ENCODE measurements at places on chromosomes 16 and 17.
A peak's percentile ranks its signal among the peaks of the same experiment; 100 is the strongest.

GRCh38 chr17:44362949-44363612 lies 572 bp downstream of the FAM171A2 start:
- H3K4me1 ChIP-seq = no peaks in the 10 kb centered on the region
- DNase-seq = peak; percentile 75
- no peak overlapping the region for H3K27ac ChIP-seq
- H3K27me3 ChIP-seq = peaks cover 50% of the 10 kb centered on the region

DNA sequence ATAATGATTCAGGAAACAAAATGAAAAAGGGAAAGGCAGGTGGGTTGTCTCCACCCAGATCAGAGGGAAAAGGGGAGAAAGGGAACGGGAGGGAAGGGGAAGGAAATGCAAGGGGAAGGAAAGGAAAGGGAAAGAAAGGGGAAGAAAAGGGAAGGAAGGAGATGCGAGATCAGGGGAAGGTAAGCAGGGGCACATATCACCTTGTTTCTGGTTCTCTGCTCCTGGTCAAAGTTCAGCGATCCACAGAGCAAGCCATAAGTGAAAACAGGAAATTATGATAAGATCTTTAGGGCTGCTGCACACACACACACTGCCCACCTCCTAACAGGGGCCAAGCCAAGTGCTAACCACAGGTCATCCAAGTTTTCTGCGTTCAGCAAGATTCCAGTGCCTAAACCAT lies 37.5 kb upstream of the GRIN2A start:
- DNase-seq = no peak
- no peaks in the 10 kb centered on the region for H3K27me3 ChIP-seq
- H3K36me3 ChIP-seq = no peaks in the 10 kb centered on the region

DNA sequence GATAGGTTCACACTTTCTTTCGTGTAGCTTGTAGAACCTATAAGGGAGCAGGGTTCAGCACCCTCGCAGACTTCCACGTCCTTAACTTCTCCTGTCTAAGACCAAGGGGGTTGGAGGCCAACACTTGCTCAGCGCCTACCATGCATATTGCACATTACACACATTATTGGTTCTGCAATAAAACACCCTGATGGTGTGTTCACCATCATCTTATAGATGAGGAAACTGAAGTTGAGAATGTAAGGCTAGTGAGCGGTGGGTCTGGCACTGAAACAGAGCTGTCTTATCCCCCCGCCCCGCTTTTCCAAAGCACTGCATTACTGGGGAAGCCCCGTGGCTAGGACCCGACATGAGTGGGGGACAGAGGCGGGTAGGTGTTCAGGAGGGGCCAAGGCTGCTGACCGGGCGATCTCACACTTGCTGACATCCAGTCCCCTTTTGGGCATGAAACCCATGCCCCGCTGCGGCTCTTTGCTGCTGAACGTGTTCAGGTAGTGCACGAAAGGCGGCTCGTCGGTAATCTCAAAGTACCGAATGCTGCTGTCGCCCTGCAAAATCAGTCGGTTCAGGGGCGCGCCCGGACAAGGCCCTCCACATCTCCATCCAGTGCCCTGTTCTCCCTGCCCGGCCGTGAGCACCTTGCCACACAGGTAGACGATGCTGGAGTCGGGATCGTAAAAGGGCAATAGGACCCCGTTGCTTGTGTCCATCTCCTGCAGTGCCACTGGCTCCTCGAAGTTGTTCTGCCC lies 6.2 kb downstream of the CORO6 start:
- H3K4me1 ChIP-seq = peaks cover 35% of the 10 kb centered on the region
- H3K27me3 ChIP-seq = peaks cover 6% of the 10 kb centered on the region
- peak; percentile 76 for DNase-seq
- peak overlapping the region; percentile 93 for H3K27ac ChIP-seq
- H3K4me3 ChIP-seq = peak overlapping the region; percentile 83

GRCh38 chr17:77266213-77266612 lies 125.4 kb downstream of the SEC14L1 start:
- H3K4me3 ChIP-seq = no peak overlapping the region
- no peak overlapping the region for H3K27ac ChIP-seq
- no peaks in the 10 kb centered on the region for H3K4me1 ChIP-seq
- peaks cover 1% of the 10 kb centered on the region for H3K27me3 ChIP-seq
- DNase-seq = no peak

DNA sequence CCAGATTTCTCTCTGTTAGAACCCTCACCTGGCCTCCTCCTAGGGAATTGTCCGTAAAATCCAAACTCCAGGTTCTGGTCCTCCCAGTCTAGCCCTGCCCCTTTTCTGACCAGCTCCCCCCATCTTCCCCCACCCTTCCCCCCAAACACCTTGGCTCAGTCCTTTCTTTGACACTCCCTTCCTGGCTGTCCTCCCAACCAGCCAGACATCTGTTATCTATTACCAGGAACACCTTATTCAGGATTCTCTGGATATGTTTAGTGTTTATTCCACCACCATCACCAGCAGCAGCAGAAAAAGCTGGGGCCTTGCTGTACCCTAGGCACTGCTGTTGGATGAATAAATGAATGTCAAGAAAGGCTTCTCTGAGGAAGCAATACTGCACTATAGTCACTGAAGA lies 4.0 kb upstream of the CMTM3 start:
- no peak for DNase-seq
- no peak overlapping the region for H3K27ac ChIP-seq
- H3K4me3 ChIP-seq = no peak overlapping the region
- H3K27me3 ChIP-seq = peaks cover 2% of the 10 kb centered on the region
- H3K36me3 ChIP-seq = peaks cover 11% of the 10 kb centered on the region

- no peaks in the 10 kb centered on the region for H3K36me3 ChIP-seq
- H3K4me3 ChIP-seq = no peak overlapping the region
- H3K4me1 ChIP-seq = no peaks in the 10 kb centered on the region
- no peak overlapping the region for H3K27ac ChIP-seq
Observed at GRCh38 chr16:59201821-59202220, 467.7 kb upstream of the GOT2 start.

- no peaks in the 10 kb centered on the region for H3K27me3 ChIP-seq
- peak; percentile 83 for DNase-seq
- peaks cover 30% of the 10 kb centered on the region for H3K36me3 ChIP-seq
- peak overlapping the region; percentile 95 for H3K27ac ChIP-seq
Observed at GRCh38 chr16:23509782-23510163, 521 bp downstream of the GGA2 start.

DNA sequence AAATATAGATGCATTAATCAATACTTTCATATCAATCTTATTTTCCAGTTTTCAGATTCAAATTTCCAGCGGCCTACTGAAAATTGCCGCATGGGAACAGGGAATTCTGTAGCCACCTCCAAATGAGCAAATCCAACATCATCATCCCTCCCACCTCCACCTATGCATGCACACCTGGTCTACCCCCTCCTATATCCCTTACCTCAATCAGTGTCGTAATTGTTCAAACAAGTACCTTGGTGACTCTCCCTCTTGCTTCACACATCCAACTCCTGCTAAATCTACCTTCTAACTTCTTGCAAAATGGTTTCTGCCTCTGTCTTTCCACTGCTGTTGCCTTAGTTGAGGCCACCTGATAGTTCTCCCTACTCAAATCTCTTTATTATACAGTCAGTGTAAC lies 160.1 kb downstream of the SOX9 start:
- no peaks in the 10 kb centered on the region for H3K27me3 ChIP-seq
- H3K4me1 ChIP-seq = no peaks in the 10 kb centered on the region
- no peak overlapping the region for H3K27ac ChIP-seq

- no peak for DNase-seq
- no peak overlapping the region for H3K4me3 ChIP-seq
- H3K27me3 ChIP-seq = no peaks in the 10 kb centered on the region
- peaks cover 3% of the 10 kb centered on the region for H3K4me1 ChIP-seq
- H3K36me3 ChIP-seq = peaks cover 6% of the 10 kb centered on the region
- no peak overlapping the region for H3K27ac ChIP-seq
Observed at GRCh38 chr17:40241252-40241834, 22.2 kb downstream of the WIPF2 start.

DNA sequence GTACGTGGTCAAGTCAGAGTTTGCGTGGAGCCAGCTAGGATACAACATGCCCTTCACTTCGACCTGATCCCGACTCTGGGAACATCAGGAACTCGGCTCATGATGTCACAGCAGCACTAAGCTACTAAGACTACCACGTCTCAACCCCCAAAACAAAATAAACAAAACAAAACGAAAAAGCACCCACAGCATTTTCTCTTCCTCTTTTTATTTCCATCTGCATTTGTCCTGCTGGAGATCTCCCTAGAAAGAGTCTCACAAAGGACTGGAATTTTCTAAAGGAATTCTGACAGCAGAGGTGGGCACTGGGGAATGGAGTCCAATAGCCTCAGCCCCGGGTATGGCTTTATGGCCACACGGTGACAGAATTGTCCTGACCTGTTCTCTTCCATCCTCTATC lies 196.6 kb downstream of the SALL1 start:
- H3K36me3 ChIP-seq = no peaks in the 10 kb centered on the region
- H3K4me3 ChIP-seq = no peak overlapping the region
- no peaks in the 10 kb centered on the region for H3K4me1 ChIP-seq
- H3K27ac ChIP-seq = no peak overlapping the region
- no peaks in the 10 kb centered on the region for H3K27me3 ChIP-seq

DNA sequence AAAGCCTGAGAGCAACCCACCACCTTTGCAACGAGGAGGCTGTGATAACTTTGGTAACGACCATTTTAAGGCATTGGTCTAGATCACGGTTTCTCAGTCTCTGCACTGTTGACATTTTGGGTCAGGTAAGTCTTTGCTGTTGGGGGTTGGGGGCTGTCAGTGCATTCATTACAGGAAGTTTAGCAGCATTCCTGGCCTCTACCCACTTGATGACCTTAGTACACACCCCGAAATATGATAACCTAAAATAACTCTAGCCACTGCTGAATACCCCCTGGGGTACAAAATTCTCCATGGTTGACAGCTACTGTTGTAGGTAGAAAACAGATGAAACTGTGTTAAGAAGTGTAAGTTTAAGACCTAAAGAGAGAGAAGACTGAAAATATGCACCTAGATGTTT lies 36.3 kb downstream of the ADAMTS18 start:
- H3K36me3 ChIP-seq = no peaks in the 10 kb centered on the region
- no peaks in the 10 kb centered on the region for H3K4me1 ChIP-seq
- peaks cover under 1% of the 10 kb centered on the region for H3K27me3 ChIP-seq
- no peak overlapping the region for H3K27ac ChIP-seq
- no peak for DNase-seq

- H3K4me1 ChIP-seq = no peaks in the 10 kb centered on the region
- H3K27me3 ChIP-seq = no peaks in the 10 kb centered on the region
- DNase-seq = no peak
- peaks cover 49% of the 10 kb centered on the region for H3K36me3 ChIP-seq
Observed at GRCh38 chr16:27508476-27508875, 41.2 kb downstream of the GTF3C1 start.

- no peaks in the 10 kb centered on the region for H3K27me3 ChIP-seq
- H3K36me3 ChIP-seq = no peaks in the 10 kb centered on the region
- no peak overlapping the region for H3K27ac ChIP-seq
- DNase-seq = no peak
Observed at GRCh38 chr17:73340093-73340596, 28.3 kb upstream of the CDC42EP4 start.

DNA sequence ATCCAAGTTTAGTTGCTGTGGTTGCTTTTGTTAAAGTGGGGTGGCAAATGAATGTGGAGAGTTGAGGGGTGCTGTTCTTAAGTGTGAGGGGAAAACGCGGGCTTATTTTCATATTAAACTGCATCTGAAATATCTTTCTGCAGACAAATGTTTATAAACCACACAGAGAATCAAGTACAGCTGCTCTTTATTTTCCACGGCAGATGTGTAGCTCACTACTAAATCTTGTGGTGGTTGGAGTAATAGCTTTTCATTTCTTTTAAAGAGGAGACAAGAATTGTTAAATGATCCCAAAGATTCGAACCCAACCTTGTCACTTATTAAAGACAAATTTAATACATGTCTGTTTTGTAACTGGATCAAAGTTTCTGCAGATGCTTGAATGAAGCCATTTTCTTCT lies 2.1 kb downstream of the CLTC start:
- peaks cover 2% of the 10 kb centered on the region for H3K27me3 ChIP-seq
- no peak for DNase-seq
- H3K36me3 ChIP-seq = peaks cover 22% of the 10 kb centered on the region
- peak overlapping the region; percentile 91 for H3K4me3 ChIP-seq
- H3K27ac ChIP-seq = peak overlapping the region; percentile 20
- peaks cover 50% of the 10 kb centered on the region for H3K4me1 ChIP-seq

GRCh38 chr17:33521784-33522183 lies 228.7 kb upstream of the ASIC2 start:
- H3K4me1 ChIP-seq = no peaks in the 10 kb centered on the region
- H3K27ac ChIP-seq = no peak overlapping the region
- no peak overlapping the region for H3K4me3 ChIP-seq
- no peaks in the 10 kb centered on the region for H3K27me3 ChIP-seq
- no peaks in the 10 kb centered on the region for H3K36me3 ChIP-seq

GRCh38 chr17:57783338-57783742 lies 38.2 kb upstream of the CCDC182 start:
- DNase-seq = peak; percentile 95
- H3K4me1 ChIP-seq = no peaks in the 10 kb centered on the region
- peaks cover 24% of the 10 kb centered on the region for H3K27me3 ChIP-seq
- H3K27ac ChIP-seq = no peak overlapping the region
- H3K4me3 ChIP-seq = no peak overlapping the region

GRCh38 chr17:65170839-65171238 lies 33.7 kb downstream of the RGS9 start:
- no peaks in the 10 kb centered on the region for H3K27me3 ChIP-seq
- H3K27ac ChIP-seq = no peak overlapping the region
- no peak for DNase-seq
- no peak overlapping the region for H3K4me3 ChIP-seq
- no peaks in the 10 kb centered on the region for H3K36me3 ChIP-seq

GRCh38 chr16:28858421-28858820 lies 5.2 kb upstream of the SH2B1 start:
- peaks cover 8% of the 10 kb centered on the region for H3K4me1 ChIP-seq
- no peak overlapping the region for H3K27ac ChIP-seq
- no peaks in the 10 kb centered on the region for H3K27me3 ChIP-seq
- H3K36me3 ChIP-seq = peaks cover 6% of the 10 kb centered on the region
- DNase-seq = no peak
- no peak overlapping the region for H3K4me3 ChIP-seq

GRCh38 chr17:75688209-75688825 lies 21.2 kb downstream of the SAP30BP start:
- H3K27me3 ChIP-seq = no peaks in the 10 kb centered on the region
- H3K4me1 ChIP-seq = peaks cover 57% of the 10 kb centered on the region
- H3K4me3 ChIP-seq = peak overlapping the region; percentile 51
- peak overlapping the region; percentile 74 for H3K27ac ChIP-seq
- peaks cover 32% of the 10 kb centered on the region for H3K36me3 ChIP-seq

GRCh38 chr17:31216031-31216751 lies 80.8 kb downstream of the OMG start:
- no peaks in the 10 kb centered on the region for H3K36me3 ChIP-seq
- H3K27me3 ChIP-seq = no peaks in the 10 kb centered on the region
- no peak overlapping the region for H3K27ac ChIP-seq
- H3K4me1 ChIP-seq = no peaks in the 10 kb centered on the region
- H3K4me3 ChIP-seq = no peak overlapping the region

GRCh38 chr17:43400943-43401717 lies 2.3 kb downstream of the ARL4D start:
- H3K27ac ChIP-seq = no peak overlapping the region
- DNase-seq = peak; percentile 54
- H3K27me3 ChIP-seq = peaks cover 5% of the 10 kb centered on the region
- peak overlapping the region; percentile 55 for H3K4me3 ChIP-seq

Data from activated CD4-positive, alpha-beta T cell treated with anti-CD3 and anti-CD28 coated beads, Interleukin-2, amount 10 ng/mL, durations not matched to agents 24 days and 14 days (primary cell).